ENCODE measurements at places on chromosomes 1 and 21.

DNA sequence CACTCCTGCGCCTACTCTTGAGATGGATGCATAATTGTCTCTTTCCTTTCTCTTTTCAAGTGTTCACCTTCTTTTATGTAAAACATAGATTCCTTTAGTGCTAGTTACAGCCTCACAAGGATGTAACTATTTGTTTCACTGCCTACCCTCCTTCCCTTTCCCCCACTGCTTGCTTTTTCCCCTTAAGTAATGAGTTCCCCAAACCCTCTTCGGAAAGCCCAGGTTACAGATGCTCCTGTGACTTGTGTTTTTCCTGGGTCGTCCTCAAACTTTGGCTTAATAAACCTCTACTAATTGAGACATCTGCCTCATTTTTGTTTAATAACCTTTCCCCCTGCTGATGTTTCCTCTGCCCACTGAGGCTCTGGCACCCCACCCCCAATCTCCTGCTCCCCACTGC, 39.2 kb downstream of the C21orf91 start:
- no peak for DNase-seq

- DNase-seq: no peak
Observed at GRCh38 chr1:10429868-10430215, 391 bp upstream of the CENPS start.

DNA sequence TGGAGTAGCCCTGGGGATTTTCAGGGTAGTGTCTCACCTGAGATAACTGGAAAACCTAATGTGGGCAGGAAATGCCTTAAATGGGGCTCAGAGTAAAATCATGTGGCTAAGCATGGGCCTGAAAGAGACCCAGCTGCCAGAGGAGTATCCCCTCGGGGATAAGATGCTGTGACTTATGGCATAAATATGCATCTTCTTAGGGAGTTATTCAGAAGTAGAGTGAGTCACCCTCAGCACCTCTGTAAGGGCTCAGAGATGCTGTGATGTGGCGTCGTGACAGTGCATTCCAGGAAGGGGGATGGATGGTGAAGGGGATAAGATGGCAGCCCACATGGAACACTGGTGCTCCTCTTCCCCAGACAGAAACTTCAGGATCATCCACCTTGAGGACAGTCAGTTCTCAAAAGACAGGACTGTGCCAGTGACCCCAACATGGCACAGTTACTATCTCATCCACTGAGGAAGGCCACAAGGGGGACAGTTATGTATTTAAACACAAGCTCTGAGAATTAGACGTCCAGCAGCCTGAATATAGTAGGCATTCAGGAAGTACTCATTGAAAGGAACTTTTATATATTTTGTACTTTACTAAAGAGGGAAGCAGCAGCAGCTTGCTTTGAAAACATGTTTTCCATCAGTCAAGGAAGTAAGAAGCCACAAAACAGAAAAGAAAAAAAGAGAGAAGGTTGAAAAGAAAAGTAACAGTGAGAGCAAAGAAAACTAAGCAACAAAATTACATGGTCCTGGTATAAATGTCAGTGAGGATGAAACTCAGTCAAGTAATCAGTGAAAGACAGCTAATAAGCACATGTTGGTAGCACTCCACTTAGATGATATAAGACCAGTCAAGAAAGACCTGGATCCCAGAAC, 8.3 kb downstream of the IL24 start:
- DNase-seq: peak; percentile 97

DNA sequence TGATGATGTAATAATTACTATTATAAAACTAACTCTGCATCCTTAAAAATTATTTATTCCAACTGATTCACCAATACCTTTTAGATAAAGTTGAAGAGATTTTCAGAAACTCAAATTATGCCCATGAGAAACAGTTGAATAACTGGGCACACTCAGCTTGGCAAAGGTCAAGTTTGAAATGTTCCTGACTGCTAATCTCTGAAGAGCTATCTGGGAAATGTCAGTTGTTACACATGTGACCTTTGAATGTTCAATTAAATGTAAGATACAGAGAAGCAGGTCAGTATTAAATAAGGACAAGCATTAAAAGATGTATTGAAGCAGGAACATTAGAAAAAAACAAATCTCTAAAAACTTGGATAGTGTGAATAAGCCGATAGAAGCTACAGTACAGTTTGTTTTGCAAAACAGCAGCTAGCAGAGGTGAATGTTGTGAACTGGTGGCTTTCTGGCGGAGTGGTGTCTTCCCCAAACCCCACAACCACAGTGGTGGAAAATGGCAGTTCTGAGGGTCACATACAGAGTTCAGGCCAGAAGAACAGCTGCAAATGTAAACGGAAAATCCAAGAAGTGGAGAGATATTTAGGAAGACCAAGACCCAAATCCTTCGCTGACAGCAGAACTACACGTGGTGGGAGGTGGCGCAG, 61.9 kb upstream of the SLC5A9 start:
- DNase-seq: no peak

DNA sequence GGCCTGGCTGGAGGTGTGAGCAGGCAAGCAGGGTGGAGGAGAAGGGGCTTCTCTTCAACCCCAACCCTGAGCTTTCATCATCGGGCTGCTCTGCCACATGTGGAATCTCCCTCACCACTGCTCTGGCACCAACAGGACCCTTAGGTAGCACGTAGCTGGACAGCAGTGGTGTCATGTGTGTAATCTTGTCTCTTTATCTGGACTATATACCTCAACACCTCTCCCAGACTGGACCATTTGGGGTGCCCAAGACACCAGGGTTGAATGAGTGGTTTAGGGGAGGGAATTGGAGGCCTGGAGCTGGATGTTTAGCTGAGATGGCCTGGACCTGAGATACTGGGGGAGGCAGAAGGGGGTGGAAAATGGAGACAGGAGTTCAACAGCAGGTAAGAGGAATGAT, 63.0 kb downstream of the UBE2T start:
- no peak for DNase-seq

GRCh38 chr1:19892628-19893168, 10.5 kb downstream of the OTUD3 start:
- no peak for DNase-seq

DNA sequence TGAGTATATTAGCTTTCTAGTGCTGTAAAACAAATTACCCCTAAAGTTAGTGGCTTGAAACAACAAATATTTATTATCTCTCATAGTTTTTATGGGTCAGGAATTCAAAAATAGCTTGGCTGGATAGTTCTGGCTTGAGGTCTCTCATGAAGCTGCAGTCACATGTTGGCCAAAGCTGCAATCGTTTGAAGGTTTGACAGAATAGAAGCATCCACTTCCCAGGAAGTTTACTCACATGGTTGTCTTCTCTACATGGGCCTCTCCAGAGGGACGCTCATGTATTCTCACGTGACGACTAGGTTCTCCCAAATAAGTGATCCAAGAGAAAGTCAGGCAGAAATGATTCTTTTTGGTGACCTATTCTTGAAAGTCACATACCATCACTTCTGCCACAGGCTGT, 99.1 kb downstream of the NIBAN1 start:
- DNase-seq: no peak

DNA sequence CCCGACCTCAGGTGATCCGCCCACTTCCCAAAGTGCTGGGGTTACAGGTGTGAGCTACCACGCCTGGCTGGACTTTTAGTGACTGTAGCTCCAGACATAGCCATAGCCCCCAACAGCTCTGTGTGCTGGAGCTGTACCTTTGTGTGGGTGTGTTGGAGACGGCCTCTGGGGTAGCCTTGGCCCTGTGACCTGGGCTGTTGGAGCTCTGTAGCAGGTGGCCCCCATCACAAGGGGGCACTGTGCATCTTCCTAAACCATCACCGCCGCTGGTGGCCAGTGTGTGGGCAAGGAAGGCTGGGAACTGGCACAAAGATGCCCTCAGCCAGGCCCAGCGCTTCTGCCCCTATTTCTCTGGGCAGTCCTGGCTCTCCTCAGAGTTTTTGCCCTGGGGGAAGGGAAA, 38.4 kb upstream of the FOXO6 start:
- no peak for DNase-seq

DNA sequence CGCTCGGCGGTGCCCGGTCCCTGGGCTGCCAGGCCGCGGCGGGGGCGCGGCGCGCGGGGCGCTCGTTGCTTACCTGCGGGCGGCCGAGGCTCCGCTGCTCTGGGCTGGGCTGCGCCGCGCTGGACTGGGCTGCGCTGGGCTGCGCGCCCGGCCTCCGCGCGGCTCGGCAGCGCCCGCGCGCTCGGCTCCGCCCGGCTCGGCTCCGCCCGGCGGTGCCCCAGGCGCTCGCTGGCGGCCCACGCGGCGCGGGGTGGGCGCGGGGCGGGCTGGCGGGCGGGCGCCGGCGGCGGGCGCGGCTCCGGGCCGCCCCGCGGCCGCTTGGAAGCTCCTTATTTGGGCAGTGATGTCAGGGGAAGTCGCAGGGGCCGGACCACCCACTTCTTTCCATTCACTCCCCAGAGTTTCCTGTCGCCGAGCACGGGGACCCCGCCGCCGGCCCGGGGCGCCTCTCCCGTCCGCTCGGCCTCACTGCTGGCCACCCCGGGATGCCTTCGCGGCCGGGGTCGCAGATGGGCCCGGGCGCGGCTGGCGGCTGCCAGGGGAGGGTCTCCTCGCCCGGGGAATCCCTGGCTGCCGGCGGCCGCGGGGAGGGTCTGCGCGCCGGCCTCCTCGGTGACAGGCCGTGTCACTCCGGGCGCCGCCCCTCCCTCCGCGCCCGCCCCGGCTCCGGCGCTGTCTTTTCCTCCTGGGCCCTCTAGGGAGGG, 177.7 kb upstream of the EDN2 start:
- peak; percentile 85 for DNase-seq

DNA sequence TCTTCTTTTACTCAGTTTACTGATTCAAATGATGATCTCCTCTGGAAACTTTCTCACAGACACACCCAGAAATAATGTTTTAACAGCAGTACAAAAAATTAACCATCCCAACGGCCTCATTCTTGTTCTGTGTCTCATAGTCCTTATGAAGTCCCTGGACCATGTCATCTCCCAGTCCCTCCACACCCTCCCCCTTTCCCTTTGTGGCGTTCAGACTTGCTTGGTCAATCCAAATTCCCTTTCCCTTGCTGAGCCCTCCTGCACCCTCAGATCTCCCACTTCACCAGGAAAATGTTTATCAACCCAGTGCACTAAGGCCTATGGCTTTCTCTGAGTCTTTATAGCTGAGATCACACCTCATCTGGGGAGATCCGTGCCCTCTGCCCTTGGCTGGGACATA, 85.9 kb downstream of the CENPF start:
- no peak for DNase-seq

DNA sequence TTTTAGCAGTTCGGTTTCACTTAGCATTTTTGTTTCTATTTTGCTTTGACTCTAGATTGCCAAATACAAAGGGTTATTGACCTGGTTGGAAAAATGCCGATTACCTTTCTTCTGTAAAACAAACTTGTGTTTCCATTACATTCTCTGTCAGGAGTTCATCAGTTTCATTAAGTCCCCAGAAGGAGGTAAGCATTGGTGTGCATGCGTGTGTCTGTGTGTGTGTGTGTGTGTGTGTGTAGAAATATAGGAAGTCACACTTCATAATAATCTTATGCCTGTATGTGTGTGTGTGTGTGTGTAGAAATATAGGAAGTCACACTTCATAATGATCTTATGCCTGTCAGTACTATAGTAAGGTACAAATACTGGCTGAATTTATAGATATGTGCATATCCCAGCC, 10.0 kb downstream of the RGSL1 start:
- no peak for DNase-seq

DNA sequence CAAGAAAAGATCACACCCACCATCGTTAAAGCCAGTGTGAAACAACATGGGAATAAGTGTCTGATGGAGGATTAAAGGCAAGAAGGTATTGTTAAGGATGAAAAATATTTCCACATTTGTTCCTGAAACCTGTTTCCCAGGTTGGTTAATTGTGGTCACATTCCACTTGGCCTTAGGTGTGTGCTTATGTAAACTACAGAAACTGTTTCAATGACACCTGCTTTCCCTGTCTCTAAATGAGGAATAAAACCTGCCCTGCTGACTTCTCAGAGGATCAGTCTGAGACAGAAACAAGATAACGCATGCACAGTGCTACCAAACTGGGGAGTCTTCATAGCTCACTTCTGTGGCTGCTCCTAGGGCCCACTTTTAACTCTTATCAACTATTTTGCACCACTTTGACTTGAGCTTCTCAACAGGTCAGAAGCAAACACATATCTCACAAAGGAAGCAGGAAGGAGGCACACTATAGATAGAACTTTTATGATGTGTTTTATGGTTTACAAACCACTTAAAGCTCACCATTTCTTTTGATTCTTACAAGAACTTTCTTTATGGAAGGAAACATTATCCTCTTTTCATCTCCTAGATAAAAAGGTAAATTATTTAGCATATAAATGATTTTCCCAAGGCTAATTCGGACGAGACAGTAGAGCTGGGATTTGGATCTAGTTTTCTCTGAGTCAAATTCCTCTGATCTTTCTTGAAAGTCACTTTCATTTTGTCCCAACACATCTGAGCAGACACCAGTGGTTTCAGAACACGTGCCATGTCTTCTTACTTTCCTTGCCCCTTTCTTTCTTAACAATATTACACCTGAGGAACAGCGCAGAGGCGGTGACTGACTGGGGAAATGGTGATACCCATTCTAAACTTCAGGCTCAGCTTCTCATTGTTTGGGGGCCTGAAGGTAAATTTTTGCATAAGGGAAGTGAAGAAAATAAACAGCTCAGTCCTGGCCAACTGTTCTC, 33.4 kb downstream of the CYP2J2 start:
- DNase-seq: no peak

DNA sequence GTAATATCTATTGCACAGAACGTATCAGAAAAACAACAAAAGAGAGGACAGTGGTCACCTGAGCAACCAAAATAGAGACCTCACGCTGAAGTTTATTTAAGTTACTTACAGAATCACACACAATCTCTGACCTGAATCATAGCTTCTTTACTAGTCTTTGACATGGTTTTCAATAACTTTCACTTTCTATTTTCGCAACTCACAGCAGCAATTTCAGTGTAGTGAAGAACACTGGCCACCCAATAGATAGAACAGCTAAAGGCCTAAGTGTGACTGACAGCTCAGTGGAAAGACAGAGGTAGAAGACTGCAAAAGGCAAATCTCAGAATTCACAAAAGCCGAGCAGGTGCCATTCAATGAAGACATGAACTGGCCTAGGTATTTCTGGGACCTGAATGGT, 435.6 kb upstream of the CHRM3 start:
- DNase-seq: no peak

- peak; percentile 73 for DNase-seq
Observed at GRCh38 chr1:227317523-227318015, 723 bp downstream of the CDC42BPA start.

- DNase-seq: no peak
Observed at GRCh38 chr1:54803761-54804470, 2.8 kb upstream of the TTC22 start.

GRCh38 chr1:23793861-23794731, 3.2 kb downstream of the LYPLA2 start:
- DNase-seq: no peak

DNA sequence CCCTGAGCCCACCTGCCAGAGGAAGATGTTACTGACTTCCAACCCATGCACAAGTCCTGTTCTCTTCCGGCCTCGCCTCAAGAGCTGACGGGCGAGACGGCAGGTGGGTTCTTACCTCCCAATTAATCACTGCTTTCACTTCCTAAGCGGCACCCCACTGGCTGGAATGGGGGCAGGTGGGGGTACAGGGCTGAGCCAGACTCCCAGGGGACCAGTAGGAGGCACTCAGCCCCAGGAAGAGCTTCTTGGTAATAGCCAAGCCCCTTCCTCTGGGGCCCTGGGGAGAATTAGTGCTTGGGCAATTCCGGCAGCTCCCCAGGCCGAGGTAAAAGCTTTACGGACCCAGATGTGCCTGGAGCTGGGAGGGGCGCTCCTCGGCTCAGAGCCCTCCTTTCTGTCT, 9.7 kb downstream of the CNTN2 start:
- no peak for DNase-seq

- no peak for DNase-seq
Observed at GRCh38 chr1:226584164-226584563, 35.6 kb downstream of the STUM start.

- DNase-seq: no peak
Observed at GRCh38 chr1:233487408-233487807, 126.5 kb upstream of the KCNK1 start.

- no peak for DNase-seq
Observed at GRCh38 chr1:3060127-3060526, 8.9 kb upstream of the PRDM16 start.
